ENCODE measurements at places on chromosomes 2 and 18.

DNA sequence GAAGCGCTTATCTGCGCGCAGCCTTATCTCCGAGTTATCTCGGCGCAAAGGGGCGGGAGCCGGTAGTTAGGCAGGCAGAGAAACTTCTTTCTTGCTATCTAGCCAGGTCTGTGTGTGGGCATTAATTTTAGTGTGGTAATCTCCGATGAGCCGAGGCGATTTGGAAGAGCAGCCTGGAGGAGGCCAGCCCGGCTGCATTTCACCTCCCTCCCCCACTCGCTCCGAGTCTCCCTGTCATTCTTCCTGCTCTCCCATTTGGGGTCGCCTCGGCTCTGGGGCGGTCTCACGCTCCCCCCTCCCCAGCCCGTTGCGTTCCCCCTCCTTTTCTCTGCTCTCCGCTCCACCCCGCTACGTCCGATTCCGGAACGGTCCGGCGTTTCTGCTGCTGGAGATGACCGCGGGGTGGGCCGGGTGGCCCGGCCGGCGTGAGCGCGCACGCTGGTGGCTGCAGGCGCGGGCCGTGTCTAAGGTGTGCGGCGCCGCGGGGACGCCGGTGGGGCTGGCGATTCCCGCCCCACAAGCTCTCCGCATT is 566 bp downstream of the GATA6 start:
- no peak for DNase-seq

DNA sequence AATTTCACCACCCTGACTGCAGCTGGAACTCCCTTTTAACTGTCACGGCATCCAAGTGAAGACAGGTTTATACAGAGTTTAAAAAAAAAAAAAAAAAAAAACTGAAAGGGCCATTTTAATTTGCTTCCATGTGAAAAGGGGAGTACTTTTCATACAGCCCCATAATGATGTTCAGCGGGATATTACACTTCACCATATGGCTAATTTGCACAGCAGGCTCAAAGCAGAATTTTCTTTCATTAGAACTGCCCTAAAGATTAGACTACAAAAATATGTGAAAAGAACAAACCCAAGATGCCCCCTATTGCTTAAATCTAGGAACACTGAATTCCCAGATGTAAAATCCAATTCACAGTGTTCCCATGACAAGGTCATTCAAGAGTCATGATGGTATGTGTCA is 301.8 kb downstream of the EXOC6B start:
- no peak for DNase-seq

GRCh38 chr2:63865159-63865799 is 23.6 kb downstream of the UGP2 start:
- DNase-seq, result no peak

- no peak for DNase-seq
These were observed 37.2 kb upstream of the PXDN start for GRCh38 chr2:1781291-1782080.

GRCh38 chr18:57698571-57699276 is 77.1 kb upstream of the NARS1 start:
- no peak for DNase-seq
